Suppressor macrophage treated with lipopolysaccharide for 4 hours (primary cell): ENCODE measurements at places on chromosomes 16 and 17.

DNA sequence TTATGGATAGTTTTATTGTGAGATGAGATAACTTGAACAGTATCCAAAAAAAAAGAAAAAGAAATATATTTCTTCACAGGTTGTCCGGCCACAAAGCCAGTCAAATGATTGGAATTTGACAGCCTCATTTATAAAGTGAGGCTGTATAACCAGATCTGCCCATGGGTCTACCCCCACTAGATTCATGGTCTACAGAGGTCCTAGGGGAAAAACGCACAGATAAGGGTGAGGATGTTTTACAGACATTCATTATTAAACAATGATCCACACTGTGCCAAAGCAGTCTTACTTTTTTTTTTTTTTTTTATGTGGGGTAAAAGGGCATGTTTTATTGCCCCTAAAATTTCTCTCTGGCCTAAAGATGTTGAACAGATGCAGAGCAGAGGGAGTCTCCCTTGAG, 1503.0 kb upstream of the CDH8 start:
- no peak for DNase-seq

DNA sequence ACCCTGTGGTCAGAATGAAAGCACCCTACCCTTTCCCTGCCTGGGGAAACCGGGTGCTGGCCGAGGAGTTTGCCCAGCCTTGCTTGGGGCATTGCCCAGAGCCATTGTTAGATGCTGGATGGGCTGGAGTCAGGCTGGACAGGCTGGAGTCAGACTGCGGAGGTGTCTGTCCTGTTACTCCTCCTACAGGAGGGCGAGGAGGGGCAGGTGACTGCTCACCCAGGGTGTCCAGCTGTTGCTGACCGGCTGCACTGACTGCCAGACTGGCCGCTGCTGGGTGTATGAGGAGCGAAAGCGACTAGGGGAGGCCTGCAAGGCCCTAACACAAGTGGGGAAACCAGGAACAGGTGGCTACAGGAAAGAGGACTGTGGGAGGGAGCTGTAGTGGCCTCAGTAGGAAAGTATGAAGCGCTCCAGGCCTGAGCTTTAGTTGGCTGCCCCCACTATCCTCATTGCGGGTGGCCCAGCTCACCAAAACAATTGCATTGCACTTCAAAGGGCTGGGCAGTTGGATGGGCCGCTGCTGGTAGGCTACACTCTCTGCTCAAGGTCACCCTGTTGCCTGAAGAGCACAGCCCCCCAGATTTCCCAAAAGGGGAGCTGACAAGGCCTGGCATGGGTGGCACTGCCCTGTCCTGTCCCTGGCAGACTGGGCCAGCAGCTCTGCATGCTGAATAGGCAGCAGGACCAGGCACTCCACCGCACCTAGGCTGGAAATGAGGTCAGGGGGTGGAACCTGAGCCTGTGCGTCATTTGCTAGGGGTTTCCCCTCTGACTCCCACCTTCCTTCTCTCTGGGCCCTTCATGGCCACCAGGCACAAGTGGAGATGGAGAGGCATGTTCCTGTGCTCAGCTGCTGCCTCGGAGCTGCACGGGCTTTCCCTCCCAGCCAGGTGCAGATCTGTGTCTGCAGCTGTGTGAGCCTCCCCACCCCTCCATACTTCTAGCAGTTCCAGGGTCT, 18.4 kb downstream of the LDHD start:
- DNase-seq: no peak

DNA sequence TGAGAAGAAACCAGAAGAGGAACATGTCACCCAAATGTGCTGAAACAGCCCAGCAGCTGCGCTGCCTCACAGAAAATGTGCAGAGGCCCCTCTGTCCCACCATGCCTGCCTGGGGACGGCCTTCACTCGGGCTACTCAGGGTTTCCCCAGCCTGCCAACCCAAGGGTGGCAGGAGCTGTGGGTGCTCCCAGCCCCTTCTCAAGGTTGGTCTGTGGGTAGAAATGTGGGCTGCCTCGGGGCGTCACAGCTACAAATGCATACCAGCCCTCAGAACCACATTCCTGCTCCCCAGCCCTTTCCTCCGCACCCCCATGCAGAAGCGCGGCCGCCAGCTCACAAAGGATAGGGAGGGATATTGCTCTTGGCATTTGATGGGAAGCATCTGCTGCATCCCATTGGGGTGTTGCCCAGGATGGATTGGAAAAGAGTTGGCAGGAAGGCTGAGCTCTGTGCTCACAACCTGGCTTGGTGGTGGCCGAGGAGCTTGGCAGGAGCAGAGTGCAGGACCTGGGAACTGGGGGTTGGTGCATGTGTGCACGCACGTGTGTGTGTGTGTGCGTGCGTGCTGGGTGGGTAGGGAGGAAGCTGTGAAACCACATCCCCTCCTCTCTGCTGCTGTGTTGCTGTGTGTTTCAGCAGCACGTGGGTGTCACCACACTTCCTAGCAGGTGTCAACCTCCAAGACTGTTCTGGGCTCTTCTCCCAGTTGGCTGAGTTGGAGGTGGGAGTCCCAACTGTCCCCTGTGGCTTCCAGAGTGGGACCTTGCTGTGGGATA, 304.4 kb downstream of the SEC14L1 start:
- no peak for DNase-seq

GRCh38 chr16:20674684-20675487, 22.6 kb downstream of the ACSM1 start:
- no peak for DNase-seq

GRCh38 chr17:72719578-72720493, 372.7 kb downstream of the SLC39A11 start:
- DNase-seq: peak; percentile 67

DNA sequence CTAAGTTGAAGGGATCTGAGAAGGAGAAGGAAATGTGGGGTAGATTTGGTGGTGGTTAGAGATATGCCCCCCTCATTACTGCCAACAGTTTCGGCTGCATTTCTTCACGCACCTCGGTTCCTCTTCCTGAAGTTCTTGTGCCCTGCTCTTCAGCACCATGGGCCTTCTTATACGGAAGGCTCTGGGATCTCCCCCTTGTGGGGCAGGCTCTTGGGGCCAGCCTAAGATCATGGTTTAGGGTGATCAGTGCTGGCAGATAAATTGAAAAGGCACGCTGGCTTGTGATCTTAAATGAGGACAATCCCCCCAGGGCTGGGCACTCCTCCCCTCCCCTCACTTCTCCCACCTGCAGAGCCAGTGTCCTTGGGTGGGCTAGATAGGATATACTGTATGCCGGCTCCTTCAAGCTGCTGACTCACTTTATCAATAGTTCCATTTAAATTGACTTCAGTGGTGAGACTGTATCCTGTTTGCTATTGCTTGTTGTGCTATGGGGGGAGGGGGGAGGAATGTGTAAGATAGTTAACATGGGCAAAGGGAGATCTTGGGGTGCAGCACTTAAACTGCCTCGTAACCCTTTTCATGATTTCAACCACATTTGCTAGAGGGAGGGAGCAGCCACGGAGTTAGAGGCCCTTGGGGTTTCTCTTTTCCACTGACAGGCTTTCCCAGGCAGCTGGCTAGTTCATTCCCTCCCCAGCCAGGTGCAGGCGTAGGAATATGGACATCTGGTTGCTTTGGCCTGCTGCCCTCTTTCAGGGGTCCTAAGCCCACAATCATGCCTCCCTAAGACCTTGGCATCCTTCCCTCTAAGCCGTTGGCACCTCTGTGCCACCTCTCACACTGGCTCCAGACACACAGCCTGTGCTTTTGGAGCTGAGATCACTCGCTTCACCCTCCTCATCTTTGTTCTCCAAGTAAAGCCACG, 28.3 kb downstream of the STH start:
- DNase-seq: peak; percentile 39

DNA sequence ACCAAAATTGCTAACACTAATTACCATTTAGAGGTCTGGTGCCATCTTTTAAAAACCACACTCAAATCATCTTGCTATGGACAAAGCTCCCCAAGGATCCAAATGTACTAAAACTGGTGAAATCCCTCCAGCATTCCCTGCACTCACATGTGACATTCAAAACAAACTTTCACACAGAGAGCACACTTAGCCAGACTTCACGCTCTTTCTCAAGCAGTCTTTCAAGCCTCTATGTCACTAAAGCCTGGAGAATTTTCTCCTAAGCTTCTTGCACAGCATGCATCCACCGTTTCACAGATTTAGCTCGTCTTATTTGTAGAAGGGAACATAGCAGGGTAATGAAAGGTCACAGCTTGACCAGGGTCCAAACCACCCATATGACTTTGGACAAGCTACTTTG, 19.3 kb downstream of the CMTM3 start:
- DNase-seq: no peak

DNA sequence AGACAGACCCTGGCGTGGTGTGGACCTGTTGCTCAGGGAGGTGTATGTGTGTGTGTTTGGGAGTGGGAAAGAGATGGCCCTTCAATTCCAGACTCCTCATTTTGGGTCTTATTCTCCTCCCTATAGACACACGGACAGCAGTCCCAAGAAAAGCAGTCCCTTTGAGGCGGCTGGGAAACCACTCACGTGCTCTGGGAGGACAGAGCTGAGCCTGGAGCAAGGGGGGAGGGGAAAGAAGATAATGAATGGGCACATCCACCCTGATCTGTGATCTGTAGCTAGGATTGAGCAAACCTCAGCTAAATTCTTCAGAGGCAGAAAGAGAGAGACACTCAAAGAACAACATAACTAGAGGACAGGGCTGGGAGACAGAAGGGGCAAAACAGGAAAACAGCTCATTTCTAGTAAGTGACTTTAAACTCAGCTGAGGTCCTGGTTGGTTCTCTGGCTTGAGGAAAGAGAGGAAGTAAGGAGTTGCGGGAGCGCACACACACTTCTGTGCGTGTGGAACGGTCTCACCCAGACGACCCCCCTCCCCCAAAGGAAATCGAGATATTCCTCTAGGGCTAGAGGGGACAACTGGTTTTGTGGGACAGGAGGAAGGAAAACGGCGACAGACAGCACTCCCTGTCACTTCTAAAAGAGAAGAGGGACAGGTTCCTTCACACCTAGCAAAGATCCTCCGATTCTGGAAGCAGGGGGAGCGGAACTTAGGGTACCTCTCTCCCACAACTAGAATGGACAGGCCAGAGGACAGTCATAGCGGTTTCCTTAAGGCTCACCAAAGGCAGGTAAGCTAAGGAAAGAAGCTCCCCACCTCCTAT, 658 bp downstream of the RAB5C start:
- peak; percentile 66 for DNase-seq

DNA sequence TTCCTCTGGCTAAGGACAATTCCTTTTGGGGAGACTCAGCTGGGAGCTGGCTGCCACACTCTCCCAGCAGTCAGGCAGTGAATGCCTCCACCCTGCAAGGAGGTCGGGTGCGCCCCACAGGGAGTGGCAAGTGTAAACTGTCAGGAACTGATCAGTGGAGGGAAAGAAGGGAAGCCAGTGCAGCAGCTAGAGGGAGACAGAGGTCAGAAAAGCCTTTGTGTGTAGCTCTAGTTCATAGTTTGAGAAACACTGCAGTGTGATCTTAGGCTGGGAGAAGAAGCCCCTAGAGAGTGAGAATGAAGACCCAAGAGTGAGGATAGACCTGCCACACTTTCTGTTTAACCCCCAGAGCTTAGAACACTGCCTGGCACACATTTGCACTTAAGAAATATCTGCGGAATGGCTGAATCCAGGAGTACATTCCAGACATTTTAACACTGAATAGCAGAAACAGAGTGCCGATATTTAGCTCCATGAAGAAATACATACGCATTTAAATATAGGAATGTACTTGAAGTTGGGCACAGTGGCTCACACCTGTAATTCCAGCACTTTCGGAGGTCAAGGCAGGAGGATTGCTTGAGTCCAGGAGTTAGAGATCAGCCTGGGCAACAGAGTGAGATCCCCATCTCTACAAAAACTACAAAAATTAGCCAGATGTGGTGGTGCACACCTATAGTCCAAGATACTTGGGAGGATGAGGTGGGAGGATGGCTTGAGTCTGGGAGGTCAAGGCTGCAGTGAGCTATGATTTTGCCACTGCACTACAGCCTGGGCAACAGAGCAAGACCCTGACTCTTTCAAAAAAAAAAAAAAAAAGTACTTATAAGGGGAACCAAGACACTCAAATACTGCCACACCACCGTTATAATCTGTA, 11.1 kb upstream of the SLC5A11 start:
- DNase-seq: no peak

DNA sequence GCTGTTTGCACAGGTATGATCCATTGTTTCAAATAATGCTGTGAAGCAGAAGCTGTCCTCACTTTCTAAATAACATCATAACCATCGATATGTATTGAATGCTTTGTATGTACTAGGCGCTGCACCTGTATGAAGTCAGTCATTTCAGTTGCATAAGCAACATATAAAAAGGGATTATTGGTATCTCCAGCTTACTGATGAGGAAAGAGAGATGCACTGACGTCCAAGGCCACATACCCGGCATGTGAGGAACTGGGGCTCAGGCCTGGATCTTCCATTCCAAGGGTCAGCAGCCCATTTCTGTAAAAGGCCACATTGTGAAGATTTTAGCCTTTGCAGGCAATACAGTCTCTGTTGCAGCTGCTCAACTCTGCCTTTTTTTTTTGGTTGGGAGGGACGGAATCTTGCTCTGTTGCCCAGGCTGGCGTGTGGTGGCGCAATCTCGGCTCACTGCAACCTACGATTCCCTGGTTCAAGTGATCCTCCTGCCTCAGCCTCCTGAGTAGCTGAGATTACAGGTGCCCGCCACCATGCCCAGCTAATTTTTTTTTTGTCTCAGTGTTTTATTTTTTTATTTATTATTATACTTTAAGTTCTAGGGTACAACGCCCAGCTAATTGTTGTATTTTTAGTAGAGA, 244.7 kb downstream of the MRTFB start:
- no peak for DNase-seq

DNA sequence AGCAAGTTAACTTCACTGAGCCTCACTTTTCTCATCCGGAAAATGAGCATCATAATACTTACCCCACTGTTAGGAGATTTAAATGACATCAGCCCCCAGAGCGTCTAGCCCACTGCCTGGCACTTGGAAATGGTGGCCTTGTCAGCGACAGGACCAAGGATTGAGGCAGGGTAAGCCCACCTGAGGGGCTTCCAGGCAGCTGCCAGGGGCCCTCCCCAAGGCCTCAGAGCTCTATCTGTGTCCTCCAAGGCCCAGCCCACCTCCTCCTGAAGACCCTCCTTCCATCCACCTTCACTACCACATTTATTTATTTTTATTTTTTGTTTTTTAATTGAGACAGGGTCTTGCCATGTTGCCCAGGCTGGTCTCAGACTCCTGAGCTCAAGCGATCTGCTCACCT, 13.8 kb downstream of the PITPNM3 start:
- no peak for DNase-seq

- DNase-seq: no peak
These were observed 31.9 kb downstream of the PPL start for GRCh38 chr16:4904942-4905615.

DNA sequence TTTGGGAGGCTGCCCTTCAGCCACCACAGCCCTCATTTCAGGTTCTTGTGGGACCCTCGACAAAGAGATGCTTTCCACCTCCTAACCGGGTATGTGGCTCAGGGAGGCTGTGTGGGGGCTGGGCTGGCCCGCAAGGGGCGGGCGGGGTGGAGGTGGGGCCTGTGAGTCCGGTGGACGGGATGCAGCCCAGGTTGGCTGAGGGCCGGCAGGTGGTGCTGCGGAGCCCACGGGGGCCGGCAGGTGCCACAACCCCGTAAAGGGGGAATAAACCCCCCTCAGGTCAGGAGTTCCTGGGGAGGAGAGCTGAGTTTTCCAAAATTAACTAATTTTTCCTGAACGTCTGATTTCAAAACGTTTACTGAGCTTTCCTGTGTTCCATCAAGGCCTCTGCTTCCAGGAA, 4.9 kb upstream of the CIAO3 start:
- no peak for DNase-seq
